ENCODE measurements at places on chromosomes 3 and 15.
A peak's percentile ranks its signal among the peaks of the same experiment; 100 is the strongest.

DNA sequence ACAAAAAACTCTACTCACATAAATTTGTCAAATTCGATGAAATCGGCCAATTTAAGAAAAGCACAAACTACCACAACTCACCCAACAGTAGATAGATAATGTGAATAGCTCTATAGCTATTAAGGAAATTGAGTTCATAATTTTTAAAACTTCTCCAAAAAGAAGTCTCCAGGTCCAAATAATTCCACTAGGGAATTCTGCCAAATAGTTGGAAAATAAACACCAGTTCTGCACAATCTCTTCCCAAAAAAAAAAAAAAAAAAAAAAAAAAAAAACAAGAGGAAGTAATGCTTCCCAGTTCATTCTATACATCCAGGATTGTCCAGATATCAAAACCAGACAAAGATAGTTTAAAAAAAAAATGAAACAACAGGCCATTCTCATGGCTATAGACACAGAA is 164.2 kb downstream of the POLR2M start:
- no peak for DNase-seq

DNA sequence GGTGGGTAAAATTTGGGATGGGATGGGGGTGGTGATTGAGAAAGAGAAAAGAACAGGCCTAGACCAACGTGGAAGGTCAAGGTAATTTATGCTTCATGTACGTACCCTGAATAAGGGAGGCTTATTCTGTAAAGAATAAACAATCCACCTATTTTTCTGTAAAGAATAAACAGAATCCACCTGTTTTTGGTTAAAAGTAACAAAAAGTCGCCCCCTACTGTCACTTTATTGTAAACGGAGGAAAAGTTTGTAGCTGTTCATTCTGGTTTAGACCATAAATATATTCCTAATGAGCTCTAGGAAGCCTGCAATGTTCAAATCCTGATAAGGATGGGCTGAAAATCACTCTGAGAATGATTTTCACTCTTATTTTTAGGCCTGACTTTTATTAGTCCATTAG is 23.5 kb upstream of the SQOR start:
- DNase-seq: no peak

GRCh38 chr15:98801234-98801561 is 152.9 kb downstream of the IGF1R start:
- DNase-seq: peak; percentile 16

DNA sequence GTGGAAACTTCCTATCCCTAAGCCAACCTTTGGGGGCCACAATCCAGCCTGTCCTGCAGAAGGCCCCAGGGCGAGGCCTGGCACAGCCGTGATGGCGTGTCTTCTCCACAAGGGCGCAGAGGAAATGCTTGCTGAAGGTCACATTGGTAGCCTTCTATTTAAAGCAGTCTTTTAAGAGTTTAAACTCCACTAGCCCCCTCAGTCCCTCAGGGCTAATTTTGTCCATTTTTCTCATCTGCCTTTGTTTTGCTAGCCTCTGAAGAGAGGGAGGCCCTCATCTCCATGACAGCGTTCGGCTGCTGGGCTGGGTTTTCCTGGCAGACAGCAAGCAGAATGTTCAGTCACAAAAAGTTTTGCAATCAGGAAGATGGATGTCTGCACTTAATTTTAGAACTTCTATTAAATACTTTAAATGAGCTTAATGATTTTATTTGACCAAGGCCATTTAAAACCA is 40.8 kb downstream of the RARB start:
- no peak for DNase-seq

GRCh38 chr3:69823743-69824142 is 84.5 kb downstream of the MITF start:
- no peak for DNase-seq

DNA sequence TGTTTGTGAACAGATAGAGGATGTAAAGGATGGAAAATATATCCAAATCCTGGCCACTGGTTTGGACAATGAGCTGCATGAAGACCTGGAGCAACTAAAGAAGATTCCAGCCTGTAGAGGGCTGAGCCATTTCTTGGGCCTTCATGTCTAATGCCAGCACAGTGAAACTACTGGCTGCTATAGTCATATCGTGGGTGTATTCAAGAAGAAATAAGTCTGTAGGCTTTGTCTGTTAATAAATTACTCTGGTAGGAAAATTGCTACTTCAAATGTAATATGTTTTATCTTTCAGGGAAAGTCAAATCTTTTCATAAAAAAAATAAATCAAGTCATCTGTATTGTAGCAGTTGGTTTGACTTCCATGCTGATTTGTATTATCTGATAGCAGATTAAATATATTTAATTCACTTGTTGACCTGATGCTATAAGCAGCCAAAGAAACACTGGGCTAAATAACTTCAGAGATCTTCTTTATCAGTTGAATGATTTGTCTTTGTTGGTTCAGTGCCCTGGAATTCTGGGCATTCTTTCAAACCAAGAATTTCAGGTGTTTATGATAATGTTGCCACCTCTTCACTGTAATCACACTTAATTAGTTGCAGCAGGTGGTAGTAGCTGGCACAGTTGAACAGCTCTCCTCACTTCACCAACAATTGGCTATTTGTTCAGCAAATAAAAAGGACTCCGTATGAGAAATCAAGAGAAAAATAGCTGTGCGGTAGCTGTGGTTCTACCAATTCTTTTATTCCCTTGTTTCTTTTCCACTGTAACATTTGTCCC is 1109.5 kb downstream of the NSUN3 start:
- no peak for DNase-seq

GRCh38 chr3:66971245-66971644 is 26.9 kb upstream of the KBTBD8 start:
- no peak for DNase-seq

DNA sequence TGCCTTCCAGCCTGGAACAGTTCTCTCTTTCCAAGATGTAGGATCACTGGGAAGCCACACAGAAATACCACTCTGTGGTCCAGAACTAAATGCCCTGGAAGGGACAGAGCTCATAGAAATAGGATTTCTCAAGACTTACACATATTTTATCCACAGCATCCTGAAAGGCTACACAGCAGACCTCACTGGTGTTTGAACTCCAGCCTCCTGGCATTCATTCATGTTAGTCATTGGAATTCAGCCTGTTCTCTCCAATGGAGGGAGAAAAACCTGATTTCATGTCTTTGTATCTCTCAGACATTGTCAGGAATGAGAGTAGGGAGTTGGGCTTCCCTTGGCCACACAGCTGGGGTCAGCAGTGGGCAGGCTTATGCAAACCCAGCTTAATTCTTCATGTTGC is 121.1 kb upstream of the PPP2R3A start:
- no peak for DNase-seq

GRCh38 chr3:99645277-99646106 is 7.1 kb downstream of the COL8A1 start:
- no peak for DNase-seq

DNA sequence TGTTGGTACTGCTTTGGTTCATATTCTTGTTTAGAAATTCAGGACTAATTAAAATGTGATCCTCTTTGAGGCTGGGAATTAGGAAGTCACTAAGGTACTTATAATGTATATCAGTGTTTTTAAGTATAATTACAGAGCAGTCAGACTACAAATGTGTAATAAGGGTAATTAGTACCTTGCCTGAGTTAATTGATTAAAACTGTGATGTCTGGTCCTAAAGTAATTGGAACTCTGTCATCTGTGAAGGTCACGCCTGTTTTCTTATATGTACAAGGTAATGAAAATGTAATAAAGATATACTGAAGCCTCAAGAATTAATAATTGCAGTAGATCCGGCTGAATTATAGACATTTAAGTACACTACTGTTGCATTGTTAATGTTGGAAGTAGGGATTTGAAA is 32.8 kb downstream of the RIOX2 start:
- no peak for DNase-seq

DNA sequence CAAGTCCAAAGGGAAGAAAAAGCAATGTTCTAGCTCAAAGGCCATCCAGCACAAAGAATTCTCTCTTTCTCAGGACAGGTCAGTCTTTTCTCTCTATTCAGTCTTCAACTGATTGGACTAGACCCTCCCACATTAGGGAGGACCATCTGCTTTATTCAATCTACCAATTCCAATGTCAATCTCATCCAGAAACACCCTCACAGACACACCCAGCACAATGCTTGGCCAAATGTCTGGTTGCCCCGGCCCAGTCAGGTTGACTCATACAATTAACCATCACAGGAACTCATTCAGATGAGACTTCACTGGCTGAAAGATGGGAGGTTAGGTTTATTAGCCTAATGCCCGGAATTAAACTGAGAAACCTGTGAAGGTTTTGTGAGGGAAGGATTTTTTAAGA is 32.4 kb downstream of the ACAN start:
- no peak for DNase-seq

DNA sequence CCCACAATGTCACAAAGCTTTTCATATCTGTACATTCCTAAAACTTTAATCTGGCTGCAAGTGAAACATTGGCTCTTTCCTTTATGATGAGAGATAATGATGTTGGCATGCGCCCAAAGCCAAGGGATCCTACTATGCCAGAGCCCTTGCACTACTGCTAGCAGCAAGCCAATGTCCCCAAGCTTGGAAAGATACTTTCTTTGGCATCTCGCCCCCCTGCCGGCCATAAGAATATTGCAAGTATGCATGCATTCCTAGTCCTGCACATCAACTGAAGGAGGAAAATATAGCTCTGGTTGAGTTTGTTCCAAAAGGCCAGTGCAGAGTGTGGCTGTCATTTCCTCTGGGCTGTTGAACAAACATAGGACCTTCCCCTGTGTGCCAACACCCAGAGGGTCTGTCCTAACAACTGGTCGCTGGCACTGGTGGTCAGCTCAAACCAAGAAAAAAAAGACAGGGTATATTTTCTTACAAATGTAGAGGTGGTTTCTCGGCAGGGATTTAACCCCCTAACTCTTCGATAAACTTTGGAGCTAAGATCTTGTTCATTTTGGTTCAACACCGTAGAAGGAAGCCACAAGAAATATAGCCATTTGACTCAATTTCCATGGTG is 120.9 kb upstream of the ZBED2 start:
- DNase-seq: no peak

DNA sequence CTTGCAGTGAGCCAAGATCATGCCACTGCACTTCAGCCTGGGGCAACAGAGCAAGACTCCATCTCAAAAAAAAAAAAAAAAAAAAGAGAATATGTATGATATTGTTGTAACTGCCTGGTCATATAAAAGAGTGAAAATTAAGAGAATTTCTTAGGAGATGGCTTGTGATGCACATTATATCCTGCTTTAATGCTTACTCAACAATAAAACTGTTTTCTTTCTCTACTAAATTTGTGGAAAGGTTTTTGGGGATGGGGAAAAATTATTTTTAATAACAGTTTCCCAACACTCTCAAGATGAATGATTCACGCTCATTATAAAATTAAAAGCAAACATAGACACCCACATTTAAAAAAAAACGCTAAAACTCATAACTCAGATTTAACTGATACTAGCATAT is 1163.0 kb downstream of the SI start:
- DNase-seq: no peak

DNA sequence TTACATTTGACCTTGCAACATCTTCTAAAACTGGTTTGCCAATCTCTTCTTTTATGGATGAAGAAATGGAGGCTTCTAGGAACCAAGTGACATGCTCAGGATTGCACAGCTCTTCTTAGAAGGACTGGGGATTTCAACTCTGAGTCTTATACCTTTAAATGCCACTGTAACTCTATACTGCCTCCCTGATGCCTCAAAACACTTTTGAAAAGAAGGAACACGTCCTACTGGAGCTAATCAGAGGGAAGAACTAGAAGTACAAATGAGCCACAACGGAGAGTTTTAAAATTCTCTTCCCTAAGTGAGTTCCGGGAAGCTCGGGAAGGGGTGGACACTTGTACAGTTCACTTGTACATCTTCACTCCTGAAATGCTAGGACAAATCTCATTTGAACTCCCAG is 949 bp upstream of the MITF start:
- DNase-seq: no peak

DNA sequence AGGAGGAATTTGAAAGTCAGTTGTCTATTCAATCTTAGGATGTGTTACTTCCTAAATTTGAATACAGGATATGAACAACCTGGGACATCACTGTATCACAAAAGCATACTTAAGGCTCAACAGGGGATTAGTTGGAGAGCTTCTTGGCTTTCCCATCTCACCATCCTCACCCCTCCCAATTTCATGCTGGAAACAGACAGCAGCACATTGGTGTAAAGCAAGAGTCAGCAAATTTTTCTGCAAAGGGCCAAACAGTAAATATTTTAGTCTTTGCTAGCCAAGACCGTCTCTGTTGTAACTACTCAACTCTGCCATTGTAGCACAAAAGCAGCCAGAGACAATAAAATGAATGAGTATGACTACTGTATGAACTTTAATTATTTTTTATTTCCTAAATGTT is 94.9 kb downstream of the ERC2 start:
- no peak for DNase-seq

DNA sequence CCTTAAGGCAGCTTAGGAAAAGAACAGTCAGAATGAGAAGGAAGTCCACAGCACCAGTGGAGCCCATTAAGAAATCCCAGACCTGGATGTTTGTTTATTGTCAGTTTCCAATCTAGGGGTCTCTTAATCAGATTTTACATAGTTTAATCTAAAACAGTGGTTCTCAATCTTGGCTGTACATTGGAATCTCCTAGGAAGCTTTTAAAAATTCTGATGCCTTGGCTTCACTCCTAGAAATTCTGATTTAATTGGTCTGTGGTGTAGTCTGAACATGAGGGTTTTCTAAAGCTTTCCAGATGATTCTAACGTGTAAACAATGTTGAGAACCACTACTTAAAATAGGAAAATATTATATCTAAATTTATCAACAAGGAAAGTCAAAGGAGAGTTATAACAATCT is 56.6 kb upstream of the SPRED1 start:
- no peak for DNase-seq

DNA sequence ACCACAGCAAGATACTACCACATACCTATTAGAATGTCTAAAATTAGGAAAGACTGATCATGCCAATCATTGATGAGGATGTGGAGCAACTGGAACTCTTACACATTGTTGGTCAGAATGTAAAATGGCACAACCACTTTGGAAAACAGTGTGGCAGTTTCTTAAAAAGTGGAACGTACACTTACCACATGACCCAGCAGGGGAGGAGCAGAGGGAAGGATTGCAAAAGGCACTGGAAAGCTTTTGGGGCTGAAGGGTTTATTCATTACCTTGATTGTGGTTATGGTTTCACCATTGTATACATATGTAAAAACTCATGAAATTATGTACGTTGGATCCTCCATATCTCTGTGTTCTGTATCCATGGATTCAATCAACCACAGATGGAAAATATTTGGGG is 3.3 kb upstream of the EHD4 start:
- no peak for DNase-seq

DNA sequence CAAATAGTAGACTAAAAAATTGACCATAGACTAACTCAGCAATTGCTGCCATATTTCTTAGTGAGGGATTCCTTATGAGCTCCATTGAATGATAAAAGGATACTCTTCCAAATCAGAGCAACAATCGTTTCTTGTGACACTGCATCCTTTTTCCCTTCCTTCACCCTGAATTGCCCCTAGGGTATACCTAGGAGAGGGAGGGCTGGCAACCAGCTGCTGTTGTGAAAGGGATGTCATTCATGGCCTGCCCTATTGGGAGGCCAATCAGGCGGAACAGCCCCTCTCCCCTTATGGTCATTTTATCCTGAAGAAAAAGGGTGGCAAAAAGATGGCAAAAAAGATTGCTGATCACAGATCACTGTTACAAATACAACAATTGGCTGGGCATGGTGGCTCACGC is 26.3 kb downstream of the B3GNT5 start:
- no peak for DNase-seq

- DNase-seq: no peak
Measured at GRCh38 chr3:186333256-186333655, 28.8 kb downstream of the DGKG start.

- DNase-seq: no peak
Measured at GRCh38 chr3:64756398-64756986, 68.7 kb upstream of the ADAMTS9 start.

Measured in activated gamma-delta T cell treated with Interleukin-2 at 50 U/mL for 16 hours (primary cell).